ENCODE measurements at places on chromosomes 3 and 15.

DNA sequence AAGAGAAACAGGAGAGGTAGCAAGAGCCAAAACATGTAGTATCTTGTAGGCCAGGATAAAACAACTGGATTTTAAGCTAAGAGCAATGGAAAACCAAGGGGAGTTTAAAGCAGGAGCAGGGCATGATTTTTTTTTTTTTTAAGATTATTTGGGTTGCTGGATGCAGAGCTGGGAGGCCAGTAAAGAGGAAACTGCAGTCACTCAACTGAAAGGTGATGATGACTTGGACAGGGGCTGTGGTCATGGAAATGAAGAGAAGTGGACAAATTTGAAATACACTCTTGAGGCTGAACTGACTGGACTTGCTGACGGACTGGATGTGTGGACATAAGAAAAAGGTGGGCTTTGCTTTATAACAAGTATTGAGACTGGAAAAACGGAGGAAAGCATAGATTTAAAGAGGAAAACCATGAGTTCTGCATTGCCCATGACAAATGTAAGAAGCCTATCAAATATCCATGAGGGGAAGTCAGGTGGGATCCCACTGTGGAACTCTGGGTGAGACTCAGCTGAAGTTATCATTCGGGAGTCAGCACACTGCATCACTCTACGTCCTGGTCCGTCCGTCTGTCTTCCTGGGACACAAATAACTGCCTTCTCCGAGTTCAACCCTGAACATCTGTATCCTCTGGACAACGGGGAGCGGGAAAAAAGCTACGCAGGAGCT is 688 bp downstream of the XPC start:
- peak; percentile 1 for DNase-seq

DNA sequence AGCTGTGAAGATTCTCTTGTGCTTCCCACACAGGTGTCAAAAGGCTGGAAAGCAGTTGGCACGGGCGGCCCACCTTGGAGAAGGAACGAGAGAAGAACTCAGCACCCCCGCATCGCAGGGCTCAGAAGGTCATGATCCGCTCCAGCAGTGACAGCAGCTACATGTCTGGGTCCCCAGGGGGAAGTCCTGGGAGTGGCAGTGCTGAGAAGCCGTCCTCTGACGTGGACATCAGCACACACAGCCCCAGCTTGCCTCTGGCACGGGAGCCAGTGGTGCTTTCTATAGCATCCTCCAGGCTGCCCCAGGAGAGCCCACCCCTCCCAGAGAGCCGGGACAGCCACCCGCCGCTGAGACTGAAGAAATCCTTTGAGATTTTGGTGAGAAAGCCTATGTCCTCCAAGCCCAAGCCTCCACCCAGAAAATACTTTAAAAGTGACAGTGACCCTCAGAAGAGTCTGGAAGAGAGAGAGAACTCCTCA is 31.4 kb downstream of the STARD5 start:
- DNase-seq, result no peak

GRCh38 chr15:31569836-31570235 is 243.2 kb downstream of the KLF13 start:
- no peak for DNase-seq

GRCh38 chr3:98329392-98330124 is 24.1 kb upstream of the OR5K4 start:
- no peak for DNase-seq

GRCh38 chr3:78659386-78659987 is 1108.3 kb downstream of the ROBO1 start:
- no peak for DNase-seq

DNA sequence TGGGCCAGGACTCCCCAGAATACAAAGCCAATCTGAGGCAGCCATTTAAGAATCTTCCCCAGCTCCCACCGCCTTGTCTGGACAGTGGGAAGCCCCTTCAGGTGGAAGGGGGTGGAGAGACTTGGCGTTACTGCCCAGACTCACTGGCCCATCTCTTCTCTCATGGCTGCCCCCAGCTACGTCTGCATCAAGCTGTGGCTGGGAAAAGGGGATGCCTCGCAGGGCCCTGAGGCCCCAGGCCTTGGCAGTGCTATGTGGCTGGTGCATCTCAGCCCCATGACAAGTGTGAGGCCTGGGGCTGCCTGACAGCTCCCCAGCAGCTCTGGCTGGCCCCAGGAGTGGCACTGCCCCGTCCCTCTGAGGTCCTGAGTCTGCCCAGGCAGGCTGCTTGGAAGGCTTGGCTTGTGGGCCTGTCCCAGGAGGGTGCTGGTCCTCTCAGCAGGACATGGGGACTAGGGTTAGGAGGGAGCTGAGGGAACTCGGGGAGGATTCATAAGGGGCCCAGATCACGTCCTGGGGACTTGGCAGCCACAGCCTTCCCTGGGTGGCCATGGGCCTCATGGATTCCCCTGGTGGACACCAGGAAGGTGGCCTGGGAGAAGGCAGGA is 20.2 kb upstream of the SLC41A3 start:
- DNase-seq, result no peak

- DNase-seq, result no peak
Observed at GRCh38 chr15:41494922-41495735, 1.5 kb downstream of the ITPKA start.

DNA sequence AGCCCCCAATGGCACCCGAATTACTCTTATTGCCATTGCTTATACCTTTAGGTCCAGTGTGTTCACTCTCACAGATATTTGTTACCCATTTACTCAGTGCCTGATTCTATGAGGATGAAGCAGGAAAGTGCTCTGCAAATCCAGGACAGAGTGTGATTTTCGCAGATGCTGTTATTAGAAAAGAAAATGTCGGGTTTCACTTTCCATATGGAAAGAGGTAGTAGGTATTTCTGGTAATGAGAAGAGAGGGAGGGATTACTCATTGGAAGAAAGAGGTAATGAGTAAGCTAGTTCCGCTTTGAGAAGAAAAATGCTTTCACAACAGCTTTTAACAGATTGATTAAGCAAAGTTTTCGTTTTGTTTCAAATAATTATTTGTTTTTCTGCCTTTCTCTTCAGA is 336.3 kb upstream of the CFAP20DC start:
- DNase-seq, result no peak

- DNase-seq, result no peak
Observed at GRCh38 chr3:185739264-185739701, 85.6 kb downstream of the IGF2BP2 start.

- no peak for DNase-seq
Observed at GRCh38 chr15:60118626-60119025, 114.5 kb downstream of the FOXB1 start.

GRCh38 chr3:68089572-68090011 is 435.2 kb upstream of the SUCLG2 start:
- DNase-seq, result no peak

DNA sequence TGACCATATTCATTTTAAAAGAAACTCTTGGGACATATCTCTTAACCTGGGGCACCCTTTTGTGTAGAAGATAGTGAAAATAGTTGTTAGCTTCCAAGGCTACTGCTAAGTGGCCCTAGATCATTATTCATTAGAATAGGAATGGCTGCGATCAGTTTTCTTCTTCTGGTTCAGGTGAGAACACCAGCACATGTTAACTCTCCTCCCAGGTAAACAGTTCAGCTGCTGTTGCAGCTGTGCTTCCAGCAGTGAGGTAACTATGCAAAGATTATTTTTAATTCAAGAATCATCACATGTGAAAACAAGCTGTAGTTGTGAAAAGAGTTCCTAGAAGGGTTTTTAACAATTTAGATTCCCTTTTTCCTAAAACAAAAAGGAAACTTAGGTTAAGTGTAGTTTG is 43.3 kb downstream of the ZPLD1 start:
- DNase-seq, result no peak

- no peak for DNase-seq
Observed at GRCh38 chr3:5348229-5348902, 160.9 kb downstream of the EDEM1 start.

DNA sequence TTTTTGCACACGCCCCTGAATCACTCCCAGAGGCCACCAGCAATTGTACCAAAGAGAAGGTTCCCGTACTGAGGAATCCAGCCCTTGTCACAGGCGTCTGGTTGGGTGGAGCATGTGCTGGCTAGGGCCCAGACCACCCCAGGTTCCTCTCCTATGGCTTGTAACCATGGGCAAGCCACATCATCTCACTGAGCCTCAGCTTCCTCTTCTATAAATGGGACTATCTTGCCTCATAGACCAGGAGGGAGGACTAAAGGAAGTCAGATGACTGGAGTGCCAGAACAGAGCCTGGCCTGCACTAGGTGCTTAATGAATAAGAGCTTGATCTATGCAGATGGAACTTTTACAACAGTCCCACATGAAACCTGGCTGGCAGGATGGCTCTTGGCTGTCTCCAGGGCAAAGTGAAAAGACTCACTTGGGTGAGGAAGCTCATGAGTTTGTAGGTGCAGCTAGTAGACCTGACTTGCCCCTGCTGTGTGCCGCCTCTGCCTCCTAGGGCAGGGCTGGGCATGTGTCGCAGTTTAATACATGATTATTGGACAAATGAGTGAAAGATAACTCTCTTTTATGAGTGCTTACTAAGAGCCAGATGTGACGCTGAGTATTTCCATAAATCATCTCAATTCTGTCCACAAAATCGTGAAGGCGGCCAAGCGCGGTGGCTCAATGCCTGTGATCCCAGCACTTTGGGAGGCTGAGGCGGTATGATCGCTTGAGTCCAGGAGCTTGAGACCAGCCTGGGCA is 29.3 kb downstream of the CTSH start:
- no peak for DNase-seq

DNA sequence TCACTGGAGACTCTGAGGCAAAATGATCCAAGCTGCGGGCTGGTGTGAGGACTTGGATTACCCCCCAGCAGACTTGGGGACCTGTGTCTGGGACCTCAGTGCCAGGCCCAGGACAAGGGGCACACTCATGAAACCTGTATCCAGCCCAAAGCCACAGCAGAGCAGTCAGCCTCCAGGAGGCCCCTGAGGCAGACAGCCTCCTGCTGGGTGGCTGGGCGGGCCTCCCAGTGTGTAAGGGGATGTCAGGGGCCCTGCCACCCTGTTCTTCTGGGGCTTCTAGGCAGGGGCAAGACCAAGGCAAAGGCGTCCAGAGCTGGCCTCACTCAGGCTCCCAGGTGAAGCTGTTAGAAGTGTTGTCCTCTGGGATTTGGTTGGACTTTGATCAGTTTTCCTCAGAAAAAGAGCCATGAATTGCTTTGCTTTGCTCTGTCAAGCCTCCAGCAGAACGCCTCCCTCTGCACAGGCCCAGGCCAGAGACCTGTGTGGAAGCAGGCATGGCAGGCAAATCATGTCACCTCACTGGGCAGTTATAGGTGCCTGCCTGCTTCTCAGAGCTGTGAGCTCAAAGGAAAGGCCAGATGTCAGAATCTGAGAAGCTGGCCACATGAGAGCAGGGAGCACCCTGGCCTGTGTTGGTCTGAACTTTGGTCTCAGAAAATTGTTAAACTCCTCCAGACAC is 77.4 kb downstream of the SMAD6 start:
- DNase-seq, result no peak

DNA sequence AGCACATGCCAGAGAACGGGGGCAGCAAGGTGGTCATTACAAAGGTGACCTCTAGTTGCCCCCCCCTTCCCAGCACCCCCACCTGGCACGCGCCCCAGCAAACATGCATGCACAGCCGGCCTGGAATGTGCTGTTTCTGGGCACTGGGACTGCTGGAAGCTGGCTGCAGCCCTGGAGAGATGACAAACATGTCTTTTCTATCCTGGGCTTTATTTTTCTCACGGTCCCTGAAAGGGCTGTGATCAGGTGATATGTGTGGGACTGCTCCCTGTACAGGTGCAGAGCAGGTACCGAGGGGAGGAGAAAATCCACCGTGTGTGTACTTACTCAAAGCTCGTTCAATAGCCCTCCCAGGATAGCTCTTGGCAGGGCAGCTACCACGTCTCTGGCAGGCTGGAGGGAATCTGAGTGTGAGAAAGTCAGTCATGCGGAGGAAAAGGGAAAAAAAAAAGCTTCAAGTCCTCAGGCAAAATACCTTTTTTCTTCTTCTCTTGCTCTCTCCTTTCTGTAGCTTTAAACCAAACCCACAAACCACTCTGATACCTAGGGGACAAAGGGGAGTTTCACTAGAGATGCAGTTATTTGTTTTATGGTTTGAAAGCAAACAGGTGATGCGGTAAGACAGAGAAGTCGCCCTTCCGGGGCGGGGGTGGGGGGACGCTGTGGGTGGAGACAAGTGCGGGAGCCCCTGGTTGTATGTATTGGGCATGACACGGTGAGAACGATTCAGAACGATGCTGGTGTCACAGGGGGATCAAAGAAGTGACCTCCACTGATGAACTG is 5.0 kb upstream of the HES1 start:
- no peak for DNase-seq

DNA sequence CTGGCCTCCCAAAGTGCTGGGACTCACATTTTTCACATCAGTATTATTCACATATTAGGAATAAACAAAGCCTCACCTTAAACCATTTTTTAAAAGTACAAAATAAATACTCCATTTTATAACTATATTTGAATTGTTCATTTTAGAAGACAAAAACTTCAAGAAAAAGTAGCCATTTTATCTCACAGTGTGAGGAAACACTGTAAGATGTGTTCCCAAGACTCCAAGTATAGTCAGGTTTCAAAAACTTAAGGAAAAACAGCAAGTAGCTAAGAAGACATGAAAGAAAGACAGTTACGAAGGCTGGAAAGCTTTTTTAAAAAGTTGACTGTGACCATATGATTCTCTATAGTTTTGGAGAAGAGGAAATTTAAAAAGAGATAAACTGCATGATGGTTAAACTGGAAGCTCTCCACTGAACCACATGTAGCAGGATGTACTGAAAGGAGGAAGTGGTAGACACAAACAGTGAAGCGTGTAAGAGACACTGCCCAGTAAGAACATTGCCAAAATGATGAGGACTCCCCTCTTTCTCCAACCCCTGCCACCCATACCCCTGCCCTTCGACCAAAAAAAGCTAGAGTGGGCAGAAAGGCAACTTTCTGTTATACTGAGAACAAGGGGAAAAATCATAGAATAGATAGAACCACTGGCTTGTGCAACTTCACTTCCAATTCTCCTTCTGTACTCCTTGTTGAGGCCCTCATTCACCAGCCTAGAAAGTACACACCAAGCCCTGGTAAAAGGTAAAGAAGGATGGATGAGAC is 6.2 kb upstream of the TMF1 start:
- DNase-seq, result no peak

DNA sequence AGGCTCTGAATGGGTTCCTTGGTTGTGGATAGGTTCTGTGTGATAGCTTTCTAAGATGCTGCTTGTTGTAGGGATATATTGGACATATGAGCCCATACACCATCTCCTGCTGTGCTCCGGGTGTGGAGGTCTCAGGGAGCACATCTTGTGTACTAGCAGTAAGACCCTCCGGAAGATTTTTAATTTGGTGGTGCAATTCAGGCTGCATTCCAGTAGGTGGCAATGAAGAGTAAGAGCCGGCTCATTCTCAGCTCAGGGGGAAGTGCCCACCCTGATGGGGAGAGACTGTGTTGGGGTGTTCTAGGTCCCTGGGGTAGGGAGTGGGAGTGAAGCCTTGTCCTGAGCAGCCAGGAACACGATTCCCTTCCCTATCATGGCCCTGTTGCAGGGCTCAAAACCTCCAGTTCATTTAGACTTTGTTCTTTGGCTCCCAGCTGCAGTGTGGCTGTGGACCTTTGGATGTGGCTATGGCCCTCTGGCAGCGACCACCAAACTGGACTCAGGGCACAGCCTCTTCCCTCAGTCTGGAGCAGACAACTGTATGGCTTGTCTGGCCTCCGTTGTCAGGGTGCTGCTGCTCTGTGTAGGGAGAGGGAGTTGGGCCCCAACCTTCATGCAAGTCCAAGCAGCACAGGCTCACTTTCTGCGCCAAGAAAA is 104.7 kb downstream of the UNC13C start:
- DNase-seq, result no peak

- no peak for DNase-seq
Observed at GRCh38 chr3:135556174-135556573, 409.4 kb upstream of the PPP2R3A start.

All from stimulated activated CD8-positive, alpha-beta memory T cell treated with anti-CD3 and anti-CD28 coated beads, Interleukin-7, amount 100 ng/mL, for 1 hour (primary cell).